ENCODE measurements at places on chromosomes 2 and 18. TPM values are rescaled to one million over a fixed set of nuclear protein-coding genes. Genes with fewer than 3 reads are reported as not detected.

The LPIN1 gene
- 181 TPM for total RNA-seq

The LINC00305 gene
- total RNA-seq = not detected

The SNTG2 gene
- not detected for total RNA-seq

The DYNAP gene
- total RNA-seq = not detected

The LCT gene
- under 0.01 TPM for total RNA-seq

The DSC1 gene
- not detected for total RNA-seq

The WDR54 gene
- 36.4 TPM for total RNA-seq

The MC5R gene
- total RNA-seq = not detected

Measured in smooth muscle cell of trachea (primary cell).